ENCODE measurements at places on chromosomes 3 and 15.

- DNase-seq, result no peak
Observed at GRCh38 chr3:42666022-42666421, 12.5 kb downstream of the ZBTB47 start.

- DNase-seq, result no peak
Observed at GRCh38 chr3:58271901-58272501, 34.0 kb upstream of the RPP14 start.

- DNase-seq, result no peak
Observed at GRCh38 chr3:188008582-188009213, 145.3 kb upstream of the LPP start.

DNA sequence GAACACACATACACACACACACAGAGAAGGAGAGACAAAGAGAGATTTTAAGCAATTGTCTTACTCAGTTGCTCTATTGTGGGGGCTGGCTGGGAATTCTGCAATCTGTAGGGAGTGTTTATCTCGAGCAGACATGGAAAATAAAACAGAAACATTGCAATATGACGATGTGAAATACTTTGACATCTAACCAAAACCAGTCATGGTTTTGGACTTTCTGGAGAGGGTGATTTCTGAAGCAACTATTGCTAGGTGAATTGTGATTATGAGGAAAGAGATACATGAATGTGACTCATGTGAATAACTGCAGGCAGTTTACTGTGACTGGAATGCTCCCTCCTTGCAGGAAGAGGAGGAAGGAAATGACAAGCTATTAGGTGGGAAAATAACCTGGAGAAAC lies 12.3 kb upstream of the PHLDB2 start:
- DNase-seq, result no peak

DNA sequence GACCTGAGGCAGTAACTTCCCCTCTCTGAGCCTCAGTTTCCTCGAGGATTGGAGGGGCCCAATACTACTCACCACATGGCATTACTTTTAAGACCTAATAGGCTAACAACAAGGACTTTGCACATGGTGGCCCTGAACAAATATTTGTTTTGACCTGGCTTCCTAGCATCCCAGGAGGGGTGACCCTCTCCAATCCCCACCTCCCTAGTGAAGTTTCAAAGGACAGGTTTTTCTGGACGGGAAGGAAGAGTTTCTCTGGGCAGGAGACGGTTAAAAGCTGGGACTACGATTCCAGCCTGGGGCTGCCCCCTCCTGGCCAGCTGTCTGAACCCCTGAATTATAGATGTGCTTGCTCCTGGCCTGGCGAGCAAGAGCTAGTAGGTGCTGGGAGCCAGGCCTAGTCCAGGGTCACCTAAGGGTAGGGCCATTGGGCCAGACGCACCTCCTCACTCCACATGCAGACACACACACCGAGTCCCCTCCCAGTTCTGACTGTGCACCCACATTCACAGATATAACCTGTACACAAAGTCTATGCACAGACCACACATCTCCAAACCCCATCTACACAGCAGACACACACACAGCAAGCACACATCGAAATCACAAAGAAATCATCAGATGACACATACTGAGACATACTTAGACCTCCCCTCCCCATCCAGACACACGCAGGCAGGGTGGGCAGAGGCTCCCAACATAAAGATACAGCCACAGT lies 2.7 kb upstream of the ISL2 start:
- no peak for DNase-seq

- no peak for DNase-seq
Observed at GRCh38 chr3:18307529-18307928, 117.6 kb downstream of the SATB1 start.

GRCh38 chr3:72960812-72961518 lies 35.6 kb upstream of the PPP4R2 start:
- DNase-seq, result no peak

DNA sequence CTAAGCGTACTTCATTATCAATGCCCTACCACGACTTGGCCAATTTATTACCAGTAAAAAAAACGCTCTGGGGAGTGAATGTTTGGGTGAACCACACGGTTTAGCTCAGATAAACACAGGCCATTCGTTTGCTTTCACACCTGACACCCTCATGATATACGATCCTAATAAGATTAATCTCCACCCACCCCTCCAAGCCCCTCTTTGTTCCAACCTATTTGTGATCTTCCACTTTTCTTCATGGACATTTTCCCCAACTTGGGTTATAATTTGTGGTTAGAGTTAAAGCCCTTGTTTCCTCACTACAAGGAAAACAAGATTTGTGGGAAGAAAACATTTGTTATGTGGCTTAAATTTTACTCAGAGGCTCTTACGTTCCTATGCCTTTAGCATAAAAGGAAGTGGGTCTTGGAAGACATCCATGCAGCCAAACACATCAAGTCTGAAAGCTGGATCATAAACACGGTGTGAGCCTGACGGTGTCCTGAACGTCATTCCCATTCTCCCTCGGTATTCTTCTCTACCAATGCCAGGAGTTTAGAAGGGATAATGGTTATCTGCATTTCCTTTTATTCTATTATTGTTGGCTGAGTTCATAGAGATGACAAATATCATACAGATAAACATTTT lies 518.9 kb downstream of the NR2F2 start:
- no peak for DNase-seq

- no peak for DNase-seq
Observed at GRCh38 chr3:30730967-30731366, 124.6 kb downstream of the TGFBR2 start.

DNA sequence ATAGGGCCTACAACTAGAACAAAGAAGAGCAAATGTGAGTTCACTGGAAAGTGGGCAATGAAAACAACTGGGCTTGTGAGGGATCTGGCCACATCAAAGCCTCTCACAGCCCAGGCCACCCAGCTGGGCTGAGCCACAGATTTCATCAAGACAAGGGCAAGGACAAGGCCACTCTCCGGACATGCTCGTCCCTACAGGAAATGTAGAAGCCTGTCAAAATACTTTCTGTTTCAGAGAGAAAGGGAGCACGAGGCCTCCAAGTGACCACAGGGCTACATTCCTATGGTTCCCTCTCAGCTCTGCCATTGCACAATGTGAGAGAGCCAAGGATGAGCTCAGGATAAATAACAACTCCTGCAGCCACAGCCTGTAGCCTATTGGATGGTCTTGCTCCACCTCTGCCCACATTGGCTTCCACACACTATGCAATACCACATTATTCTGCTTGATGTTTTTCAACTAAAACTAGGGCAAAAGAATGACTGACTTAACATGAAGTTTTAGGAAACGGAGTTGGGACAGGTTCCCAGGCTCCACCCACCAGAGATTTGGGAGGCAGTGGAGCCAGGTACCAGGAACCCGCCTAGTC lies 12.1 kb downstream of the TBC1D2B start:
- peak; percentile 52 for DNase-seq

- no peak for DNase-seq
Observed at GRCh38 chr3:100868096-100868495, 125.1 kb downstream of the ABI3BP start.

DNA sequence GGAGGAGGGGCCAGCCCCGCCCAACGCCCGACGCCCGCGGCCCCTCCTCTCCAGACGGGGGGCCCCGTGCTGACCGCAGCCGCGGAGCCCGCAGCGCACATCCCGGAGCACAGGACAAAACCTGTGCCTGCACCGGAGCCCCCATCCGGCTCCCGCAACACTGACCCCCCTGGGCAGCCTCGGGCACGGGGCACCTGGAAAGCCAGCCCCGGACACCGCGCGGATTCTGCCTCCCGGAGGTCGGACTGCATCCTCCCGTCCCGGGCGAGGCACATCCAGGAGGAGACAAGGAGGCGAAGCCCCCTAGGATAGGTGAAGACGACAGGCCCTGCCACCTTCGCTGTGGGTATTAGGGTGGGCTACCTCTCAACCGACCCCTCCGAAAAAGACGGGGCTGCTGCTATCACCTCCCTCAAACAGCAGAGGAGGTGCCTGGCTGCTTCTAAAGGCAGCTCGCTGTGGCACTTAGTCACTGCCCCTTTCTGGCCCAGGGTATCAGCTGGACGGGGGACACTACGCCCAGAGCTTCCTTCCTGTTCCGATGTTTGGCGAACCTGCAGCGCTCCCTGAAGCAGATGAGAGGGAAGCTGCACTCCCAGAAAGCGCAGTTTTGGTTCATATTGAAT lies 10.6 kb downstream of the XXYLT1 start:
- DNase-seq, result no peak

- peak; percentile 30 for DNase-seq
Observed at GRCh38 chr3:94071713-94072284, 8.9 kb downstream of the NSUN3 start.

GRCh38 chr15:66692808-66693596 lies 9.0 kb upstream of the SMAD6 start:
- DNase-seq, result no peak

GRCh38 chr3:186493525-186494255 lies 50.5 kb downstream of the CRYGS start:
- DNase-seq, result no peak

DNA sequence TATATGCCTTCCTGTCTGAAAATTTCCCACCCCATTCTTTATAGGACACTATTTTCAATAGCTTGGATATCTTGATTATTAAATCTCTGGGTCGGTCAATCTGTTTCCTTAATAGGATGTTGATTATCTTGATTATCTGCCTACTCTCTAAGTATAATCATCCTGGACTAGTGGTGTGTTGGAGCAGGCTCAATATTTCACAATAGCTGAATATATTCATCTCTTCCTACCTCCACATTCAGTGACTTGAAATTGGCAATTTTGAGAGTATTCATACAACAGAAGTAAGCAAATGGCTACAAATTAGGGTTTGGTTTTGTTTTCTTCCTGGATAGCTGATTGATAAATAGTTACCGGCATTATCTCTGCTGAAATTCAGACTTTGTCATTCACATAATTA lies 1162.6 kb downstream of the ROBO1 start:
- no peak for DNase-seq

- DNase-seq, result no peak
Observed at GRCh38 chr15:94532226-94532625, 300.9 kb downstream of the MCTP2 start.

DNA sequence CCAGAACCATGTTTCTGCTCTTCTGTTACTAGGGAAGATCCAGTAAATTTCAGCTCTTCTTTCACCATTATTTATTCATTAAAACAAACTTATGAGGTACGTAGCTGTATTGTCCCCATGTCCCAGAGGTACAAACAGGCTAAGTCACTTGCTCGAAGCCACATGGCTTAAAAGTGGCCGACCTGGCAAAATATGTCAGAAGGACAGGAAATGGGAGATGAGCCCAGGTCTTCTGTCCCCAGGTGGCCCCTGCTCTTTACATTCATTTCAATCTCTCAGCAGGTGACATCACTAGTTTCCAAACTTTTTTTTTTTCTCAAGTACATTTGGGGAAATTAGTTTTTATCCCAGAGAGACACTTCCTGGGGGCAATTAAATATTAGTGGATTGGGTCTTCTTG lies 34.1 kb upstream of the LPP start:
- no peak for DNase-seq

GRCh38 chr3:155019575-155019974 lies 60.5 kb upstream of the MME start:
- no peak for DNase-seq

- DNase-seq, result no peak
Observed at GRCh38 chr3:100184948-100185570, 70.8 kb upstream of the FILIP1L start.

DNA sequence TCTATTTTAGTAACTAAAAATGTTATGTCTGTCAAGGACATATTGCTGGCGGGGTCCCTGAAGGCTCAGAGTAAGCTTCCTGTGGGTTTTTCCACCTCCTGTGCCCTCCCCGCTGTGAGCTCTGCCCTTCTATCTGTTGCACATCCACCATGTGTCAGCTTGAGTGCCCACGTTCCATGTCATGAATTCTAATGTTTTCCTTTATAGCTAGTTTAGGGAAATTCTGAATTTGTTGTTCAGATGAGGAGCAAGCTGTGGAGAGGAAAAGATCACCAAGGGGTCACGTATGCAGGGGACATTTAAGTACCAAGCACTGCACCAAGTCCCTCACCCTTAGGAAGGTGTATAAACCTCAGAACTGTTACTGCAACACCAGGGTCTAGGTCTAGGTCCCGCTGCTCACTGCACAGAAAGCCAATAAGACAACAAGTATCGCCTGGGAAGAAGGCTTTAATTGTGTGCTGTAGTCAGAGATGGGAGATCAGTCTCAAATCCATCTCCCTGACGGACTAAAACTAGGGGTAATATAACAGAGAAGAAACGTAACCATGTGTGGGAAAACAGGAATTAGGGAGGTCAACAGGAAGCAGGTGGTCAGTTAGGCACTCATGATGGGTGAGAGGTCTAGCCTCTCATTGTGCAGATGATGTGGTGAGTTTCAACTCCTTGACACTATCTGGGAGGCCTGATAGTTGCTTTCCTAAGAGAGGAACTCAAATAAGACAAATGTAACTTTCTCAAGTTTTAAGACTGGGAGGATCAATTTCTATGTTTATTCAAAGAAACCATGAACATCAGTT lies 9.7 kb downstream of the GP9 start:
- no peak for DNase-seq

DNA sequence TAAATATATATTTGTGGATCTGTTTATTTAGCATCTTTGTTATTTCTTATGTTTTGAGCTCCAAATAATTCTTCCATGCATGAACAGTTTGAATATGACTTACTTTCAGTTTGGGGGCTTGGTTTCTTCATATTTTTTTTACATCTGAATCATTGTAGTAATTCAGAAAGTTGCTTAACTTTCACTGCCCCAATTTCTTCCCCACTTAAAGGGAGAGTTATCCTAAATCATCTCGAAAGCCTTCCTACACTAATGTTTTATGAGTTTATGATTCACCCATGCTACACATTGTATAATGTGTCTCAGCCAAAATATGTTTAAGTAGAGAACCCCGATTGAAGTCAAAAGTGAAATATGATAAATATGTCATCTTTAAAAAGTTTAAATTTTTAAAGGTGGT lies 47.8 kb downstream of the SPRED1 start:
- DNase-seq, result no peak

DNA sequence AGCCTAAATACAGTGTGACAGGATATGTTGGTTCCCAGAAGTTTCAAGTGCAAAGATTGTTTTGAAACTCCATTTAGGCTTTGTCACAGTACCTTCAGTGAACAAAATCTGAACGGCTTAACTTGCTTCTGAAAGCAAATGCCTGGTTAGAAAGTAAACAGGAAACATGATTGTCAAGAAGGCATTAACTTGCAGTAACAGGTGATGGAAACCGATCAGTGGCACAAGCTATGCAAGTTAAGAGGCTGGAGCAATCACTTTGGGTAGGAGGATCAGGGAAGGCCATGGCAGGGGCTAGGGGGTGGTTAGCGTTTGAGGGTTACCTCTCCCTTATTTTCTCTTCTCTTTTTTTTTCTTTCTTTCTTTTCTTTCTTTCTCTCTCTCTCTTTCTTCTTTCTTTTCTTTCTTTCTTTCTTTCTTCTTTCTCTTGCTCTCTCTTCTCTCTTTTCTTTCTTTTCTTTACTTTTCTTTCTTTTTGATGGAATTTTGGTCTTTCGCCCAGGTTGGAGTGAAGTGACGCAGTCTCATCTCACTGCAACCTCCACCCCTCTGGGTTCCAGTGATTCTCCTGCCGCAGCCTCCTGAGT lies 2.4 kb downstream of the HYKK start:
- no peak for DNase-seq

- DNase-seq, result peak; percentile 24
Observed at GRCh38 chr15:52529341-52529924, 753 bp upstream of the MYO5A start.

Data from posterior cingulate gyrus (tissue), 11 donors.